Stimulated activated CD8-positive, alpha-beta memory T cell treated with anti-CD3 and anti-CD28 coated beads, Interleukin-15, amount 100 ng/mL, for 4 hours (primary cell): ENCODE measurements at places on chromosomes 3 and 15.

- no peak for DNase-seq
These were observed 289.6 kb downstream of the EFHB start for GRCh38 chr3:19644405-19644804.

GRCh38 chr3:149296972-149297371 lies 36.5 kb downstream of the TM4SF18 start:
- DNase-seq, result no peak

GRCh38 chr15:67097930-67098740 lies 32.7 kb downstream of the SMAD3 start:
- no peak for DNase-seq

DNA sequence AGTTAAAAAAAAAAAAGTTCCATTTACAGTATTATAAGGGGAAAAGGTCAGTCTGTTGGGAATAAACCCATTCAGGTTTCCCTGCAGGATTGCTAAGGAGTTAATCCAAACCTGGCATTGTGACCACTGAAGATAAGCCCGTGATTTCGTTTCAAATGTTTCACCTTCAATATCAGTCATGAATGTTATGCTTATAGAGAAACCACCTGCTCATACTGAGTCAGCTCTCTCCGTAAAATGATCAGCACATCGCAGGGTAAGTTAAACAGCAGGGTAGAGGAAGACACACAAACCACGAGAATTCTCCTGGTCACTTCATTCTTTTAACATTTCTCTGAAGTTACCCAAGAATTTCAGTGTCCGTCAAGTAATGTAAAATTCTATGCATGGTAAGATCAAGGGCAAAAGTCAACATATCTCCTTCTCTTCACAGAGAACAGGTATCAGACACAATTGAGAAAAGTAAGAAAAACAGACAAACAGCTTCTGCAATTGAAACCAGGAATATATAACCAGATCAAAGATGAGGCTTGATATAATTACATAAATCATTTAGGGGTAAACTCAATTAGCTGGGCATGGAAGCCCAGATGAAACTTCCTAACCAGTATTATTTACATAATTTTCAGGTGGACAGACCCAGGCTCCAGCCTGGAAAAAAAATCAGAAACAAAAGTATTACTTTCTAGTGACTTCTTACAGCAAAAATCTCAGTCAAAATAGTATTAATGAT lies 67.6 kb upstream of the ARHGEF3 start:
- no peak for DNase-seq

GRCh38 chr3:143970773-143971358 lies 757 bp upstream of the DIPK2A start:
- no peak for DNase-seq

DNA sequence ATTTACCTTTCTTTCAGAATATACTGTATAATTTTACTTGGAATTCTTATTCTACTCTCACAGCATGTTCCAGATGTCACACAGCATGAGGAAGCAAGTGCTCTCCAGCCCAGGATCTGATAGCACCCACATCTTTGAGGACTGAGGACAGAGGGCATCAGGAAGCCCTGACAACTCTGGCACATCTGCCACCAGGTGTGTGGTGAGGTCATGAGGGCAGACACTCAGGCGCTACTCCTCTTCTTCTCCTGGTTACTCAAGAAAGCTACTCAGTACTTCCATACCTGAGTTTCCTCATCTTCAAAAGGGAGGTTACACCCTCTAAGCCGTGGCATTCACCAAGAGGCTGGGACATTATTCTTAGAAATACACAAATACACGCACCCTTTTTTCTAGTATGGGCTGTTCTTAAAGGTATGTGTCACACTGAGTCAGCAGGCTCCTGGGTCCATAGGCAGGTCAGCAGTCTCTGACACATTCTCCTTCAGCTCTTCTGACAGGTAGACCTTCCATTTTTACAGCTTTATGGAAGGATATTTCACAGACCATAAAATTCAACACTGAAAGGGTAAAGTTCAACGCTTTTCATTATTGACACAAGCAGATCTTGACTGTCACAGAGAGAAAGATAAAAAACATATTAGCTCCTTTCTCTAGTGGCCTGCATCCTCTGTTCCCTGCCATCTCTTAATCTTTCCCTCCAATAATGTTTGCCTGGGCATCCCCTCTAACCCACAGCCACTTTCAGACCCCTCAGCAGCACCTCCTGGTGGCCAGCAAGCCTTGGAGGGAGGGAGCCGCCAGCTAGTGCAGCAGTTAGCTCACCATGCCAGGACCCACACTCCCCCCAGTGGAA lies 103.2 kb upstream of the TJP1 start:
- no peak for DNase-seq

DNA sequence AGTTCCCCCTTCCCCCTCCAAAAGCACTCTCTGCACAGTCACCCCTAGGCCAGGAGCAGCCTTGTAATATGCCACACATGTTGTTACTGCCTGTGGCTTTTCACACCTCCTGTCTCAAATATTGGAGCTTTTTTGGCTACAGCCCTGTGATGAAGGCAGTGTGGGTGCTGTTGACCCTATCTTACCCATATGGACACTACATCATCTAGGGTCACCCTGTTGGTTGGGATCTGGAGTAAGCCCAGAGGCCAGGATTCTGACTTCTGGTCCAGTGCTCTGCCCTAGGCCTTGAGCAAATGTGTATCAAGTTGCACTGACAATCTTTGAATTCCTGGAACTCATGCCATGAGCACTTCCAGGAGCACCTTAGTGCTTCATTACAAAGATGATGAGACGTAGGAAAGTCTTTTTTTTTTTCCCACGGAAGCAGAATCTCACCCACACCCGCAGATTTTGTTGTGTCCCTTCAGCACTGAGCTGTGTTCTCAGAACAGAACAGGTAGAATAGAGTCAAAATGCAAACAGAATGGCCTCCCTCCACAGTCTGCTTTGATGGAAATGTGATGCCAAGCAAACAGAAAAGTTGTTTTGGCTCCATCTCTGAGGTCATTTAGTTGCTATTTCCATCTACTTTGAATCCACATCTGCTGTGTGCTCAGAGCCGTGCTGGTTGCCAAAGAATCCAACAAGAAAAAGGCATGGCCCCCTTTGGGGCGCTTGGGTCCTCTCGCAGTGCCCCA lies 49.6 kb downstream of the SMAD3 start:
- no peak for DNase-seq

GRCh38 chr3:11379238-11379823 lies 107.1 kb downstream of the ATG7 start:
- DNase-seq, result no peak

GRCh38 chr3:128483657-128484403 lies 9.2 kb downstream of the GATA2 start:
- DNase-seq, result no peak

- no peak for DNase-seq
These were observed 3.7 kb downstream of the EPHB1 start for GRCh38 chr3:134798681-134799311.

DNA sequence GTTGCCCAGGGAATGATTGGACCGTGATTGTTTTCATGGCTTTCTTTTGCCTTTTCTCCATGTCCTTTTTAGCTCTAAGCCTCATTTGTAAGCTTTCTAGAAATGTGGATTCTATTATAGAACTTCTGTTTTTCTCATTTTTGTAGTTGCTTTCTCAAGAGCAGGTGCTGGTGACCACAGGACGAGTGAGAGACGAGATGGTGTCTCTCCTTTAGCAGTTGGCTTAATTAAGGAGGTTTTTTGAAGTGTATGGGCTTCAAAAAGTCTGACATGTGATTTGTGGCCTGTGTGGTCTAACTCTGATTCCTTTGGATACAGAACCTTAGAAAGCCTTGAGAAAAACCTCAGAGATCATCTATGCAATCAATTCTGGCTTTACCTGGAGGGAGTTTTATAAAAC lies 292.8 kb downstream of the LPP start:
- no peak for DNase-seq

GRCh38 chr3:17901893-17902292 lies 159.5 kb upstream of the TBC1D5 start:
- DNase-seq, result no peak
